ENCODE measurements at places on chromosomes 7 and 10.

- DNase-seq = no peak
These were observed 17.2 kb upstream of the MNX1 start for GRCh38 chr7:157027568-157028198.

- DNase-seq = no peak
These were observed 24.1 kb downstream of the GBX1 start for GRCh38 chr7:151143261-151144015.

GRCh38 chr7:4663239-4664018 lies 18.7 kb upstream of the FOXK1 start:
- DNase-seq = no peak

- no peak for DNase-seq
These were observed 69.8 kb downstream of the CTTNBP2 start for GRCh38 chr7:117803476-117803875.

DNA sequence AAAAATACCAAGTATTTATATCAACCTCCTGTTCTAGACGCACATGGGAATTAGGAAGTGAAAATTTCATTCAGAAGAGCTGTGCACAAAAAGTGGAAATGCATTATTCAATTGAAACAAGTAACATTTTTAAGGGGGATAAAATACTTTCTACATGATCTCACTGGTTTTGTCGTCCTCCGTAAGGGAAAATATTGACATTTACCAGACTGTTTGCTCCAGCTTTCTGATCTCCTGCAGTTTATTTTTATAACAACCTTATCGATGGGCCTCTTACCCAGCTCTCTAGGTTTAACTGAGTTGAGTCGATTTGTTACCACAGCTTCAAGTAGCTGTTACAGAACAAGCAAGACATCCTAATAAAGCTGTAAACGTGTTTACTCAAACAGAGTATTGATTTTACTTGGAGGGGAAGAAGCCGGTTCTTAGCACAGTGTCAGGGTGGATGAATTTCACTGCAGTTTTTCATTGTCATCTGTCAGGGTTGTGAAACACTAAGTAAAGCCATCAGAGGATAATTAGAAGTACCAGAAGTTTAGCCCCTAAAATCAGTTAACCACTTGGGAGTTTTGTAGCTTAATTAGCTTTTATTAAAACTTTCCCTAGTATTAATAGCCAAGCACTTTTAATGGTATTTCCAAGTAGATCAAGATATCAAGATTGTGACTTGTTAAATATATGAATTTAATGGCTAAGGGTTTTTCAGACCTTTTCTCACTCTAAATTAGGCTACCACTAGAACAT lies 142.6 kb upstream of the KAT6B start:
- no peak for DNase-seq

GRCh38 chr7:107593025-107593410 lies 13.0 kb downstream of the BCAP29 start:
- no peak for DNase-seq

DNA sequence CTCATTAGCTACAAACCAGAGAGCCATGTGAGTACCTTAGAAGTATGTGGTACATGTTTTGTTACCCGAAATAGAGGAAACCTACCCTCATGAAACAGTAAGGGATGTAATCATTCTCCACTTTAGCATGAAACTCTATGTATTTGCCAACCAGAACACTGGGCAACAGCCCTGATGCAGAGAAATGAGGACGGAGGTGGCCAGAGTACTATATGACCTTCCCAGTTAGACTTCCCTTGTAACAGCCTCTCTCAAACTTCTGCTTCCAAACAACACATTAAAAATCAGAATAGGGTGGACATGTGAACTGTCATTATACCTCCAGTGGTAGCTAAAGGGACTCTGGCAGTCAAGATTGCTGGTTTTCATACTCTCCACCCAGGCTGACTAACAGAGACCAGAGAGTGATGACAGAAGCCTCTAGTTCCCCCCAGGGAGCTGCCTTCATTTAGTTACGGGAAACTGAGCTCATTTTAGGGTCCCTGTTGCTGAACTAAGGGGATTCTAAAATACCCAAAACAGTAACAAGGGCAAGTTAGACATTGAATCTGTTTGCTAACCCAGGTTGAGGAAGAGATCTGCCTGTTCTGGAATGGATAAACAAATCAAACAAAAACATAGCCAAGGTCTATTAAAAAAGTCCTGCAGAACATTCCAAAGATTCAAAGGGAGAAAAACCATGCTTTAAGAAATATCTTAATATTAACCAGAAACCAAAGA lies 83.1 kb downstream of the VPS41 start:
- no peak for DNase-seq

GRCh38 chr10:16847644-16848043 lies 30.4 kb upstream of the RSU1 start:
- no peak for DNase-seq

GRCh38 chr7:47488201-47488968 lies 93.5 kb downstream of the TNS3 start:
- DNase-seq = no peak

GRCh38 chr7:134742688-134743350 lies 36.6 kb upstream of the CALD1 start:
- no peak for DNase-seq

DNA sequence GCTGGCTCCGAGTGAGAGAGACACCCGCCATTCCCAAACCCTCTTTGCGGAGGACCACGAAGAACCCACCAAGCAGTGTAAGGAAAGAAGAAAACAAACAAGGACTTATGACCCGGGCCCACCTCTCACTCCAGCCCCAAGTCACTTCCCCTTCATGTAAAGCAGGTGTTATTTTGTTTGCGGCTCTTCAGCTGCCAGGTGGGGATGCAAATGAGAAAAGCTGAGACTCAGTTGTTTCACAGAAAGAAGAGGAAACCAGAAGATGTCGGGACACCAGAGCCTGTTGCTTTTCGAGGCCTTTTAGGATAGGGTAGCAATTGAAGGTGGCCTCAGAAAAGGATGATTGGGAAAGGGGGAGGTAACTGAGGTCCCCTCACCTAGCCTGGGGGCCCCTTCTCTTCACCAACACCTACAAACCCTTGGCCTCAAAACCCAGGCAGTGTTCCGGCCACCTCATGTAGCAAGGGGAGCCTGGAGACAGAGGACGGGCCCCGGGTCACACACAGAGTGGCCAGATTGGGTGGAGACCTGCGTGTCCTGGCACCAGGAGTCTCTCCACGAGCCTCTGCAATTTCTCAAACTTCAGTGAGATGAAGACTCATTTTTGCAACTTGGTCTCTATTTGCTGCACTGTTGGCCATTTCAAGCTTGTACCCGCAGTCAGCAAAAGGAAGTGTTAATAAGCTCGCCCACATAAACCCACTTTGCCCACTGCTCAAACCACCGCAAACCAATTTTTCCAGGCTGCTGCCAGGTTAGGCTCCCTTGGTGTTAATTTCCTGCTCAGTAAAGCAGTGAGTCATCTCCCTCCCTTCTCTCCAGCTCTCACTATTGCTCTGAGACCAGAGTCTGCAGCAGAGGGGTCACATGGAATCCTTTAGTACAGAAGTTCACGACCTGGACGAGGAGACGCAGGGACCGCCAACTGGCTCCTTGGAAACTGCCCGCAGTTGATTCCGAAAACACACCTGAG lies 45.5 kb downstream of the AOC1 start:
- no peak for DNase-seq

- DNase-seq = no peak
These were observed 86.5 kb upstream of the PFKP start for GRCh38 chr10:2980791-2981360.

GRCh38 chr7:53022893-53023292 lies 12.5 kb upstream of the POM121L12 start:
- no peak for DNase-seq

- no peak for DNase-seq
These were observed 55.0 kb downstream of the LRRC4 start for GRCh38 chr7:127976056-127976737.

- no peak for DNase-seq
These were observed 165.0 kb downstream of the ITGB1 start for GRCh38 chr10:32793033-32793432.

- DNase-seq = no peak
These were observed 23.9 kb downstream of the ESYT2 start for GRCh38 chr7:158805414-158805813.

DNA sequence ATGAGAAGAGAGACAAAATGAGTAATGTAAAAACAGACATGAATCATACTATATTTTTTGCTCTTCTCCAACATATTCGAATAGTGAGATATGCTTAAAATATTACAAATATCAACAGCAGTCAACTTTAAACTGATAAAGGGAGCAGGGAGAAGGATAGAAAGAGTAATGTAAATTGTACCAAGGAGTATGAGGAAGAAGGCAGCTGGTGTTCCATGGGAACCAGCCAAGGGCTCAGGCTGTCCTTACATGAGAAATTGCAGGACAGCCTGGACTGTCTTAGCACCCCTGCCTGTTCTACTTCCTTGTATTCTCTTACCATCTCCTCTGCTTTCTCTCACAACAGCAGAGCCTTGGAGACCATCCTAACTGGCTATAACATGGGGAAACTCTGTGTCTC lies 128.7 kb downstream of the TSPAN12 start:
- no peak for DNase-seq

DNA sequence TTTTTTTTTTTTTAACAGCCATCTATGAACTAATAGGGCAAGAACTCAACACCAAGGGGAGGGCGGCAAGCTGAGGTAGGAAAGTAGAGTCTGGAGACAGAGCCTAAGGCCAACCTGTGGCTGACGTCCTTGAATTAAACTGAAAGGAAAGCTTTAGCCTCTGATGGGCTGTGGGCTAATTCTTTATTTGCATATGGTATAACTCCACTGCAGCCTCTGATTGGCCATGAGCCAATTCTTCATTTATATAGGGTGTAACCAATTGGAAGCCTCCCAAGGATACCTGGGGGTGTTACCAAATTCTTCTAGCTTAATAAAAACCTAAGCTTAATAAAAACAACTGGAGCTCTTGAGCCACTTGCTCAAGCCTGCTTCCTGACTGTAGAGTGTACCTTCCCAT lies 10.3 kb downstream of the TYW1 start:
- no peak for DNase-seq

GRCh38 chr10:113180401-113181154 lies 230.5 kb downstream of the TCF7L2 start:
- no peak for DNase-seq

- no peak for DNase-seq
These were observed 136.9 kb upstream of the CDK6 start for GRCh38 chr7:92973293-92973731.

GRCh38 chr7:120431016-120431415 lies 158.0 kb downstream of the KCND2 start:
- DNase-seq = no peak

GRCh38 chr10:10792681-10793080 lies 225.0 kb upstream of the CELF2 start:
- no peak for DNase-seq

DNA sequence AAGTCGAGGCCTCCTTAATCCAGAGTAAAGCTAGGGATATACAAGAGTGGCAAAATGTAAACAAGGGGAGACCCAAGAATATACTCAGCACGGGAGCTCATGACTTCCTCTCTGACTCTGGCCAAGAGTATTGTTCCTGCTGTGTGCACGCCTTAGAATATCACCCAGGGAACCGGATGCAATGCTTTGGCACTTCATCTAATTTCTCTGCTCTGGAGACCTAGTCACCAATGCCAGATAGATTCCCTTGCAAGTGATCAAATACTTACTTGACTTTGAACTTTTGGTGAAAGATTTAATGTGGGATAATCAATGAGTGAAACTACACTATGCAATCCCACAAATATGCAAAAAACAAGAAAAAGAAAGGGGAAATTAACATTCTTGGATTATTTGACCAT lies 695.5 kb downstream of the INHBA start:
- DNase-seq = no peak

DNA sequence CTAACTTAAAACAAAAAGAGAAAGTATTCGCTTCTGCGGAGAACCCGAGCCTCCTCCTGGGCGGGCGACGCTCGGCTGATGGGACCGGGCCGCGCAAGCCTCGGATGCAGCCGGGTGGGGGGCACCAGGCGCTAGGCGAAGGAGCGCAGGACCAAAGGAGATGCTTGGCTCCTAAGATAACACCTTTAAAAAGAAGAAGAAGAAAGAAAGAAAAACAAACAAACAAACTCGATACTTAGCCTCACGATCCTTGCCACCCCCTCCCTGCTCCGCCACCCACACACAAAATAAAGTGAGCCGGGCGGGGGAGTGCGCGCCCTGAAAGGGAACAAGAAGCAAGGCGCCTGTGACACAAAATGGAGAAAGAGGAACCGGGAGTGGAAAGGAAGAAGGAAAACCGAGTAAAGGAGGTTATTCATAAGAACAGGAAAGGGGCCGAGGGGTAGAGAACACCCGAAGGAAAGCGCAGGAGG lies 34.0 kb upstream of the EBLN1 start:
- DNase-seq = peak; percentile 72

- DNase-seq = no peak
These were observed 58.8 kb downstream of the STEAP1B start for GRCh38 chr7:22441157-22441556.

DNA sequence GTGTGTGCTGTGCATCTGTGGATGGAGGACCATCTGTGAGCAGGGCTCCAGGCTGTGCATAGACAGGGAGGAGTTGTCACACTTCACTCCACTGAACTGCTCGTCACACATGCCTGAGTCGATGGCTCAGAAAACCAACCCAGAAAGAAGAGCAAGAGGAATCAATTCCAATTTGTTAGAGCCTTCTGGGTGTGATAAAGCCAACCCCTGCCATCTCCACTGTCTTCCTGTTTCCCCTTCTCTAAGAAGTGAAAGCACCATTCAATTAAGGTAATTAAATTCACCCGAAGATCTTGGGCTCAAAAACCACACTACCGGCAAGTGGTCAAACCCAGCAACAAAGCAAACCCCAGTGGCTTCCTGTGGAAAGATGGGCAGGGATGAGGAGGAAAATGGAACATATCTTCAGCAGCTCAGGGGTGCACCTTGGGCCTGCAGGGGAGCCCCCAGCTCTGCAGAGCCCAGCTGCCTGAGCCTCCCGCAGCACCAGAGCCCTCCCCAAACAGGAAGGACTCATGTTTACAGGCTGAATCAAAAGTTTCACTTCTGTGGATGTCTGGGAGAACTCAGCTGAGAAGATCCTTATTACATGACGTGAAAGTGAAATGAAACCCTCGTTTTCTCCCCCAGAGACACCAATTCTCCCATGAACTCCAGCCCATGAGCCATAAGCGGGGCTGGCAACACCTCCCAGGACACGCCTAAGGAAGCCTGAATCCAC lies 10.9 kb downstream of the C10orf71 start:
- DNase-seq = no peak

- DNase-seq = no peak
These were observed 158.9 kb upstream of the TNRC18 start for GRCh38 chr7:5582532-5582935.

- DNase-seq = no peak
These were observed 1.6 kb upstream of the ARHGAP12 start for GRCh38 chr10:31930023-31930751.

- no peak for DNase-seq
These were observed 20.4 kb upstream of the HIPK2 start for GRCh38 chr7:139798221-139798620.

- DNase-seq = no peak
These were observed 456 bp upstream of the ACHE start for GRCh38 chr7:100895956-100896731.

- no peak for DNase-seq
These were observed 330.8 kb downstream of the PCDH15 start for GRCh38 chr10:54470324-54470631.
